Bronchial epithelial cell (primary cell): ENCODE measurements at places on chromosomes 13 and 19. TPM values are rescaled to one million over a fixed set of nuclear protein-coding genes. Genes with fewer than 3 reads are reported as not detected.

- no peak for DNase-seq
Measured at GRCh38 chr13:38341149-38341692, 8.4 kb upstream of the UFM1 start.

- DNase-seq = peak; percentile 93
Measured at GRCh38 chr13:75226733-75227435, 255.1 kb downstream of the TBC1D4 start.

GRCh38 chr19:10010247-10010691 is at the start of gene COL5A3:
COL5A3 (minus strand) TSS chr19:10010504; CDS start chr19:10010385, 119 bp downstream.
- DNase-seq = peak; percentile 29

GRCh38 chr13:99522298-99522697 is 21.0 kb downstream of the TM9SF2 start:
- DNase-seq = no peak

VPS36 gene
- 24.5 and 25.5 TPM in 2 replicates for total RNA-seq
